ENCODE measurements at places on chromosomes 5 and 9. TPM values are rescaled to one million over a fixed set of nuclear protein-coding genes. Genes with fewer than 3 reads are reported as not detected.

GRCh38 chr9:116064970-116065369, 88.6 kb upstream of the PAPPA start:
- no peak for DNase-seq

- no peak for DNase-seq
These were observed 13.6 kb upstream of the GABRP start for GRCh38 chr5:170769898-170770416.

DNA sequence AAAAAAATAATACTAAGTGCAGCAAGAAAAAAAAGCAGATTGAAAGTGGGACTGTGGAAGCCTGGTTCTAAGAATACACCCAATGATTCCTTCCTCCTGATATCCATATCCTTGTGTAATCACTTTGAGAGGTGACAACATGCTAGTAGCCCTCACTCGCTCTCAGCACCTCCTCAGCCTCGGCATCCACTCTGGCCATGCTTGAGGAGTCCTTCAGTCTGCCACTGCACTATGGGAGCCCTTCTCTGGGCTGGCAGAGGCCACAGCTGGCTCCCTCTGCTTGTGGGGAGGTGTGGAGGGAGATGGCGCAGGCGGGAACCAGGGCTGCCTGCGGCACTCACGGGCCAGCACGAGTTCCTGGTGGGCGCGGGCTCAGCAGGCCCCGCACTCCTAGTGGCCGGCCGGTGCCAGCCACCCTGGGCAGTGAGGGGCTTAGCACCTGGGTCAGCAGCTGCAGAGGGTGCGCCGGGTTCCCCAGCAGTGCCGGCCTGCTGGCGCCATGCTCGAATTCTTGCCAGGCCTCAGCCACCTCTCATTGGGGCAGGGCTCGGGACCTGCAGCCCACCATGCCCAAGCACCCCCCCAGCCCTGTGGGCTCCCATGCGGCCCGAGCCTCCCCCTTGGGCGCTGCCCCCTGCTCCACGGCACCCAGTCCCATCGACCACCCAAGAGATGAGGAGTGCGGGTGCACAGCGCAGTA, 24.5 kb upstream of the SELENOP start:
- DNase-seq: no peak

Gene PIP5K1B
- total RNA-seq: 27.1 TPM

GRCh38 chr9:4519604-4520003, 29.3 kb downstream of the SLC1A1 start:
- no peak for DNase-seq

DNA sequence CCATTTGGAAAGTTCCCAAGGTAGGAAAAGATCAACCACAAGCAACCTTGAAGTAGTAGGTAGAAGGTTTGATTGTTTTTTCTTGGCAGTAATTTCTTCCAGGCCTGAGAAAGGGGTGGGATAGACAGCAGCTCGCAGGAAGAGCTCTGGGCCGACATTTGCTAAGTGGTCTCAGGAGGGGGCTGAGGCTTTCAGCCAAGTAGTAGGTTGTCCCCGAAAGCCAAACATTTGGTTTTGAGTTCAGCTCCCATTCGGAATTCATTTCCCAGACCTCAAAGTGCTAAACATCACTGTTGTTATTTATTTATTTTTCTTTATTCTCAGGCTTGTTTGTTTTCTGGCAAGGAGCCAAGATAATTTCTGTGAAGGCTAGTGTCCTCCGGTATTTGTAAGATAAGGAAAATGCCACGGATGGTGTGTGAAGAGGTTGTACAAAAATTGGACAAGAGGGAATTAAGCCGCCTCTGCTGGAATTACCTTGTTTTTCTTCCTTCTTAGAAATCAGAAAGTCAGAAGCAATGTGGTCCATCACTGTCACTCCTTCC, 112.1 kb downstream of the KIF4B start:
- no peak for DNase-seq

DNA sequence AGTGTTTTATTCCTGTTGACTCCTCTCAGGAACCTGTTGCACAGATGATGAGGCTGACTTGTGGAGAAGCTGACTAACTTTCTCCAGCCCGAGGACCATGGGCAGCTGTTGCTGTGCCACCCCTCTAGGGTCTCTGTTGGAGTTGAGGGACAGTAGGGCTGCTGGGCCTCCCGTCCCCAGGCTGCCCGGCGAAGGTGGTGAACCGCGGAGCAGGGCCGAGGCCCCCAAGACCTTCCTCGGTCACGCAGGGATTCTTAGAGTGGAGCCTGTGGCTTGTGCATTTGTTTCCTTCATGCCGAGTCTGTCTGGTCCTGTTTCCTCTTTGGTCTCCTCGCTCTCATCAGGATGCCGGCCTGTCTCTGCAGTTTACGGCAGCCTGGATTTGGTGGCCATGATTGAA, 40.2 kb downstream of the CACNA1B start:
- DNase-seq: no peak

Gene CDO1
- 3.6 TPM for total RNA-seq

Data from cardiac septum (tissue), 1 donor.